ENCODE measurements at places on chromosomes 6 and 20. TPM values are rescaled to one million over a fixed set of nuclear protein-coding genes. Genes with fewer than 3 reads are reported as not detected.

GRCh38 chr6:92267335-92267734 is 1152.0 kb downstream of the EPHA7 start:
- DNase-seq = no peak

- no peak for DNase-seq
These were observed 34.3 kb upstream of the MDFI start for GRCh38 chr6:41604006-41604405.

DNA sequence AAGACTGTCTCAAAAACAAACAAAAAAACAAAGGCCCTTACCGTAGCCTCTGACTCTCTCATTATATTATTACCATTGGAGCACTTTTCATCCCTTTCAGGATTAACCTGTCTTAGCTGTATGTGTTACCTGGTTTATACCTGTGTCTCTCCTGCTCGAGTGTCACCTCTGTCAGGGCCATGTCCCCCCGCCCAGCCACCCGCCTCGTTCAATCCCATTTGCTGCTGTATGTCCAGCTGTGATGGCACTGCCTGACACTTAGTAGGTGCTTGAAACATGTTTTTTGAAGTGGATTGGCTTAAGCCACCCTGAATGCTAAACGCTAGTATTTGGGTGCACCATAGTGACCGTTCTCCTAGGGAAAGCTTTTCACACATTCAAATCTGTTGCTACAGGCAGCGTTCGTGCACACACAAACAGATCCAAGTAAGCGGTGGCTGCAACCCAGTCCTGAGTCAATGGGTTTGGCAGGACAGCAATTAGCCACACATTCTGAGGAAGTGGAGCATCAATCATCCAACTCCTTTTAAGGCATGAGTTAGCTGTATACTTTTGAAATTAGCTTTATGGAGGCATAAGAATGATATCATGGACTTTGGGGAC is 98.9 kb upstream of the ZNF217 start:
- DNase-seq = no peak

DNA sequence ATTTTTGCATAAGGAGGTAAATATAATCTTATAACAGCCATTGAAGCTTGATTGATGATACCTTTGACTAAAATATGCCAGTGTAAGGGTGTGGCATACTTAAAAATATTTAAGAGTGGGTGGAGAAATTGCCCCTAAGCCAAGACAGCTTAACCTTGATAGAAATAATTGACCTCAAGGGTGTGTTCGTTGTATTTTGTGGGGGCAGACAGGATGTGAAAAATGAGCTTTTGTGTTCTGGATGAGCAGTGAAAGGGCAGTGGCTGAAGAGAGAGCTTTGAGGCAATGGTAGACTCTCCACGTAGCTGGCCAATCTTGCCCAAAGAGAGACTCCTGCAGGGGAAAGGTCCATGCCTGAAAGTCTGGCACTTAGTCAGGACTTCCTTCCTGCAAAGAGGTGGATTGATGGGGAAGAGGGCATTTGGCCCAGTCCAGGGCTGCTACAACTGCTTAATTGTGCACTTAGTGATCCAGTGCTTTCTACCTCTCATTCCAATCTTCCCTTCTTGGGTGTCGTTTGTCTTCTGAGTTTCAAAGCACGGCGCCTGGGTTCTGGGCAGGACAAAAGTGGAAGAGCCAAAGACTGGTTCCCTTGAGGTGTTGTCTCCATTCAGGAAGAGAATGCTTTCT is 15.6 kb upstream of the CD109 start:
- no peak for DNase-seq

DNA sequence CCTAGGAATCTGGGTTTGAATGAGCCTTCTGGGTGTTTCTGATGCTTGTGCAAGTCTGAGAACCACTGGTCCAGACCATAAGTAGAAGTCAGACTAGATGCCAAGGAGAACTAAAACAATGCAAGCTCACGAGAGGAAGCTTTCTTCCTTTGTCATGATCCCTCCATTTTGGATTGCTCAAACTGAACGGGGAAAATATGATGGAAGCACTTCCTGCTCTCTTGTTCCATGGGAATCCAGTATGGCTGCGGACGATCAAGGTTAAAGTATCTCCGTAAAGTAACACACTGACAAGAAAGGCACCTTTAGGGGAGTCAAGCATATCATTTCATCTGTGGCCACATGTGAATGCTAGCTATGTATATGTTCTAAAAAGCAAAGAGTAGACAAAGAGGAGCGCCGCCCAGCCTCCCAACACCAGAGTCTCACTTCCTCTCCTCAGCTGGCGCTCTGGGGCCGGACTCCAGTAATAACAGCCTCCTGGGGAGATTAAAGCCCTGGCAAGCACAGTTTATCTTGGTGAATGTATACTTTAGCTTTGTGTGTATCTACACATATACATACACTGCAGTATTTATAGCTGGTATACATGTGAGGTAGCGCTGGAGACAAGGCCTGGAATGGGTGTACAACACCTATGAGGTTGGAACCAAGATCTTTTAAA is 88.1 kb downstream of the FOXC1 start:
- DNase-seq = no peak

GRCh38 chr6:132007474-132008190 is 56.5 kb upstream of the CCN2 start:
- DNase-seq = no peak

- no peak for DNase-seq
These were observed 147.9 kb downstream of the VEGFA start for GRCh38 chr6:43917878-43918382.

DNA sequence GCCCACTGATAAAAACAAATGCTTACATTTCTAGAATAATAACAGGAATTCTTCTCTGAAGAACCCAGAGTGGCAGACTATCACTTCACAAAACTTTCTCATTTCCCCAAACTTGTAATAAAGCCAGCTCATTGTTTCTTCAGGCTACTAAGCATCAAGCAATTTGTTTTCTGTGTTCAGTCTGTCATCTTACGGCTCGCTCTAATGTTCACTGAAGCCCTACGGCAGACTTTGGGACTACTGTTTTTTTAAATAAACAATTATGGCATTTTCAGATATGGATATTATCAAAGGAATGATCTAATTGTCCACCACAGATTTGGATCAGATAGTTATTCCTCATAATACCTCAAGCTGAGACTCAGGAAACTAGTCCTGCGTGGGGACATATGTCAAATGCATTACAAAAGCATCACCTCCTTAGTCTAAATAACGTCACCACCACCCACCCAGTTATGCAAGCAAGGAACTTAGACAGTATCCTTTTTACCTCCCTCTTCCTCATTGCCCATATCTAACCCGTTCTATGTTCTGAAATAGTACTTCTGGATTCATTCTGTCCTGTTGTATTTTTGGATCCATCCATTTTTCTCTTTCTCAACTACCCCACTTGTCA is 415.1 kb downstream of the PLCB1 start:
- no peak for DNase-seq

- no peak for DNase-seq
These were observed 101.5 kb upstream of the BACH2 start for GRCh38 chr6:90397929-90398674.

Gene TBXT
- not detected for polyA plus RNA-seq

Data from left renal cortex interstitium (tissue), 4 donors.